ENCODE measurements at places on chromosomes 1 and 21.
A peak's percentile ranks its signal among the peaks of the same experiment; 100 is the strongest.

- DNase-seq: no peak
These were observed 945.5 kb downstream of the TTLL7 start for GRCh38 chr1:83053446-83053845.

DNA sequence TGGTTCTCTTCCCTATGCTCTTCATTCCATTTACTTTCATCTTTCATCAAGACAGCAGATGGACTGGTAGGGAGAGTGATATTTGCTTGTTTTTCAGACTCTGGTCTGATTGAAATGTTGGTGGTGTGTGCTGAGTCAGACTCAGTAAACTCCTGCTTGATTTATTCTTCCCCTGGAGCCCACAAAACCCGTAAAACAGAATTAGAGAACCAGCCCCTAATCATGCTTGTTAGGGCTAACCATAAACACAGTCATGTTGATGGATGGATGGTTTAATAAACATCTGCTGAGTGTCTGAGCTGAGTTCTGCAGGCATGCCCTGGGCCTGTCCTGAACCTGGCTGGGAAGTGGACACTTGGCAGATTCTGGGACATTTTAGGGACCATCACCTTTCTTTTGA lies 24.8 kb downstream of the NOS1AP start:
- no peak for DNase-seq

DNA sequence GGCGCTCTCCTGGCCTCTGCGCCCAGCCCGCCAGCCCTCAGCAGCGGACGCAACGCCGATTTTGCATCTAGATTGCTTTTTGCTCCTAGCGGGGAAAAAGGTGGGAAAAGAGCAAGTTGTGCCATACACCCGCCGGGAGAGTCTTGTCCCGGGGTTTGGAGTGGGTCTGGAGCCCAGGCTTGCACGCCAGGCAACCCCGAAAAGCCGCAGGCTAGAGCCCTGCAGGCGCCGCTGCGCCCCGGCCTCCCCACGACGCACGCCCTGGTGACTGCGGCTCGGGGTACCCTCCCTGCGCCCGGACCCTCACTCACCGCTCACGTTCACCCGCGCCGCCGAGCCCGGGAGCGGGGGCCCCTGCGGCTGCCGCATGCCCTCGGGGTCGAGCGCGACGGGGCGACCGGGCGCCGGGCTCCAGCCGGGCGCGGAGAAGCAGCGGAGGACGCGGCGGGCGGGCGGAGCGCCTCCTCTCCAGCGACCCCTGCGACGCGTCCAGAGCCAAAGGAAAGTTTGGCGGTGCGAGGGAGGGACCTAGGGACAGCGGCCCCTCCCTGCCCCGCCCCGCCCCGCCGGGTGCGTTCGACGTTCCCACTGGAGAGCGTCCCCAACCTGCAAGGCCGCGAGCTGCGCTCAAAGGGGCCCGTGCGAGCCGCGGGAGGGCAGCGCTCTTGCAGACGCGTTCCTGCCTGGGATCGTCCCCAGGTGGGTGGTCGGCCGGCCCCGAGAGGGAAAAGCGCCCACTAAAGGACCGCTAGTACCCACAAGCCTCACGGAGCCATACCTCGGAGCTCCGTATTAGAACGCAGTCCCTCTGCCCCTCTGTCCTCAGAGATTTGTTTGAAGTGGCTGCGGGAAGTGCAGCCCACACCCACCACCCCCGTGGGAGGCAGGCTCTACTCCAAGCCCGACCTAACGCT lies at the start of gene LPAR3:
TSS of gene LPAR3 (minus strand) at position 502 of the 914 bp plus-strand sequence. CDS start 27,086 bp downstream, outside the sequence.
- no peak for DNase-seq

GRCh38 chr1:21852282-21853130 lies 40.4 kb downstream of the LDLRAD2 start:
- DNase-seq: peak; percentile 50

GRCh38 chr1:159408862-159409400 lies 23.1 kb upstream of the OR10J4 start:
- no peak for DNase-seq

- DNase-seq: no peak
These were observed 21.8 kb downstream of the C1orf21 start for GRCh38 chr1:184408580-184408979.

GRCh38 chr1:117654493-117655219 lies 48.8 kb downstream of the TENT5C start:
- DNase-seq: peak; percentile 82

GRCh38 chr1:150513351-150513791 lies 2.2 kb upstream of the FALEC start:
- DNase-seq: no peak

Measured in GM06990 (cell line).